Right lung (tissue), 10 donors: ENCODE measurements at places on chromosomes 2 and 18.

DNA sequence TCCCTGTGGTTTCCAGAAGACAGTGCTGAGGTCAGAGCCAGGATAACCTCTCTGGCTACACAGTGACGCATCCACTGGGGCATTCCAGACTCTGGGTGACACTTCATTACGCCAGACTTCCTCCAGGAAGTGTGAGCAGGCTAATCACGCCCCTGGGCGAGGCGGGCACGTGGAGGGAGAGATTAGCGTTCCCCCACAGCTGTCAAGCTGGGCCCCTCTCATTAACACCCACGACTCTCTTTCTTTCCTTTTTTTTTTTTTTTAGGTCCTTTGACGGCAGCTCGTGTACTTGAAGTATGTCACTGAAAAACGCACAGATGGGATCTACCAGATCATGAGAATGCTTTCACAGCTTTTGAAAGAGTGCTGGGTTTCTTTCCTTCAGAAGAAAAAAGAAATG, 274.6 kb downstream of the AFF3 start:
- peak; percentile 35 for DNase-seq

GRCh38 chr2:1685957-1686783, 58.1 kb downstream of the PXDN start:
- DNase-seq, result no peak

- DNase-seq, result no peak
These were observed 54.2 kb downstream of the IMPA2 start for GRCh38 chr18:12035481-12035880.

DNA sequence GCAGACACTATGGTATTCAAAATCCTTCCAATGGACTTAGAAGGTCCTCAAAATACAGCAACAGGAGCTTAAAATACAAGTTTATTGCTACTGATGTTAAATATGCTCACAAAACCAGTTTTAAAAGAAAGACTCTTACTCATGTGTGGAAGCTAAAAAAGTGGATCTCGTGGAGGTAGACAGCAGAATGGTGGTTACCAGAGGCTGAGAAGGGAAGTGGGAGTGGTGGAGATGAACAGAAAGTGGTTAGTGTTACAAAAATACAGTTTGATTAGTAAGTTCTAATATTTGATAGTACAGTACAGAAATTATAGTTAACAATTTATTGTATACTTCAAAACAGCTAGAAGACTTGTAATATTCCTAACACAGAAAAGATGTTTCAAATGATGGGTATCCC, 12.1 kb downstream of the ADAM17 start:
- no peak for DNase-seq

- no peak for DNase-seq
These were observed 159.3 kb upstream of the SALL3 start for GRCh38 chr18:78820161-78820834.

GRCh38 chr18:62672600-62672999, 42.7 kb upstream of the PHLPP1 start:
- no peak for DNase-seq

DNA sequence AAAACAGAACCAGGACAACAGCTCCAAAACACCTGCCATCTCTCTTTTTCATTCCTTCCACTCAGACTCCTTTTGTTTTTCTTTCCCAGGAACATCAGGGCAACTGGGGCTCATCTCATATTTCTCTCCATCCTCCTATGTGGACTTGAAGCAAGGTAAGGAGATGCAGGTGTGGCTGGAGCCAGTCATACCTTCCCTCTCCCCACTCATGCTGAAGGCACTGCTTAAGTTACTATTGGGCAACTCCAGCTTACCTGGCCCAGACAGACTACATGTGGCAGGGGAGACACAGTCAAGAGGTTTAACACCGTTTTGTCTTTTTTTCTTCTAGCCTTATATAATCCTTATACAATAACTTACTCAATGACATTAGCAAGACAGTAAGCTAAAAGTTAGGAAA, 38.4 kb downstream of the LAMA1 start:
- DNase-seq, result no peak

- no peak for DNase-seq
These were observed 1.7 kb downstream of the SH3YL1 start for GRCh38 chr2:262117-262516.

DNA sequence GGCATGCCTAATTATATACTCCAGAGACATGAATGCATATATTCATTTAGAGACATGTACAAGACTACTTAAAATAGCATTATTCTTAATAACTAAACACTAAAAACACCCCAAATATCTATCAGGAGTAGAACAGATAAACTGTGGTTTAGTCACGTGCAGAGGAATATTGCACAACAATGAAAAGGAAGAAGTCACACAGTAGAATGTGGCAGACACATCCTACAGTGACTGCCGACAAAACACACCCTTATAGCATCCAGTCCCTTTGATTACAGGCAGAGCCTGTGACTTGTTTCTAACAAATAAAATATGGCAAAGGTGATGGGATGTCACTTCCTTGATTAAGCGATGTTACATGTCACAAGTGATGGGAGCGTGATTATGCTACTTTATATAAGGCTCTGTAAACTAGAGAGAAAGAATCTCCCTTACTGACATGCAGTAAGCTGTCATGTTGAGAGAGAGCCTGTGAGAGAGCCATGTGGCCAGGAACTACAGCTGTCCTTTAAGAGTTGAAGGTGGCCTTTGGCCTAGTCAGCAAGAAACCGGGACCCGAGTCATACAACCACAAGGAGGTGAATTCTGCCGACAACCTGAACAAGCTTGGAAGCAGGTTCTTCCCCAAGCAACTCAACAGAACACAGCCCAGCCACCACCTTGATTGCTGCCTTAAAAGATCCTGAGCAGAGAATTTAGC, 39.1 kb upstream of the LGALSL start:
- no peak for DNase-seq

DNA sequence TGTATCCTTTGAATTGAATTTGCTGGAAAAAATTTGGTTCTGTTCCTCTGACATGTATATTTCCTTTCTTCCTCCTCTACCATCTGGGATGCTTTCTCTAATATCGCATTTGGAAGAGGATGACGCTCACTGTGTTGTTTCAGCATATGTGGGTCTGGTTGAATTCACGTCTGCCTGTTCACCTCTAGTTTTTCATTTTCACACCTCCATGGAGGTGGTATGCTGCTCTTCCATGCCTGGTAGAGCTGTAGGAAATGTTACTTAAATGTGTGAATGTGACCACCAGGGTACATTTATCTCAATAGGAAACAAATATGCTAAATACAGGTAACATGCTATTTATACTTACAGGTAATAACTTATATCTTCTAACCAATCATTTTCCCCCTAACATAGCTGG, 44.5 kb downstream of the TSHZ1 start:
- DNase-seq, result no peak

GRCh38 chr2:70596293-70596692, 42.7 kb upstream of the TGFA start:
- no peak for DNase-seq

GRCh38 chr2:45209302-45209701, 200.1 kb upstream of the SIX2 start:
- no peak for DNase-seq

DNA sequence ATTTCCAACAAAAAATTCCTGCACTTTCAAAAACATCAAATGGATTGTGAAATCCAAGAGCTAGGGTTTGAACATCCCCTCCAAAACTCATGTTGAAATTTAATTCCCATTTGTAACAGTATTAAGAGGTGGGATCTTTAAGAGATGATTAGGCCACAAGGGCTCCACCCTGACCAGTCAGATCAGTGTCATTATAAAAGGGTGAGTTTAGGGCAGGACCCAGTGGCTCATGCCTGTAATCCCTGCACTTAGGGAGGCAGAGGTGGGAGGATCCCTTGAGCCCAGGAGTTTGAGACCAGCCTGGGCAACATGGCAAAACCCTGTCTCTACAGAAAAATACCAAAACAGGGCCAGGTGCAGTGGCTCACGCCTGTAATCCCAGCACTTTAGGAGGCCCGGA, 8.9 kb downstream of the GTF3C2 start:
- no peak for DNase-seq

DNA sequence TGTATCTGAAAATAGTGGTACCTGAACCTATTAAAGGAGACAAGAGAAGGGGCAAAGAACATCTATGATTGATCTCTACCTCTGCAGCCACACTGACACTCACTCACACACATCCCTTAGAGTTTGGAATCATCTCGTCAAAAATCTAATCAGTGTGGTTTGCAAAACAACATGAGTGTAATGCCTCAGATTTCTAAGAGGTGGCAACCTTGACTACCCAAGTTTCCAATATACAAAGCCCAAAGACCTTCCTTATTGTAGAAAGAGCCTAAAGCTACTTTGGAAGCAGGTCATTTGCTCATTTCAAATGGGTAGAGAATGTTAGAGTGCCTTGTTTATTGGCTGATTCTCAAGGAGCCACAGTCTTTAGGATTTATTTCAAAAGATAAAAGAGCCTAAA, 444.9 kb downstream of the ARHGAP15 start:
- DNase-seq, result no peak

DNA sequence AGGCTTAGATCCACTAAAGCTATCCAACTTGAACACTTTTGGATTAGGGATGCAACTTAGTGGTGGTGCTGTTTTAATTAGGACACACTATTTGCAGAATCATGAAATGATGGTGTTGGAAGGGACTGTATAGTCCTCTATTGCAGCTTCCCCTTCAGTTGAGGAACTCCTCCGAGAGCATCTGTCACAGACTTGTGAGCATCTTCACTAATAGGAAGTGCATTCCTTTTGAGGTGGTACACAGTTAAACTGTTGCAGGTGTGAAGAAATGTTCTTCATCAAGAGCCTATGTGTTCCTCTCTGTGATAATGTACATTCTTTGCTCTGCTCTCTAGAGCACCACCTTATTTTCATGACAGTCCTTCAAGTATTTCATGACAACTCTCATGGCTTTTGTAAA, 197.4 kb downstream of the CAMKMT start:
- DNase-seq, result no peak

DNA sequence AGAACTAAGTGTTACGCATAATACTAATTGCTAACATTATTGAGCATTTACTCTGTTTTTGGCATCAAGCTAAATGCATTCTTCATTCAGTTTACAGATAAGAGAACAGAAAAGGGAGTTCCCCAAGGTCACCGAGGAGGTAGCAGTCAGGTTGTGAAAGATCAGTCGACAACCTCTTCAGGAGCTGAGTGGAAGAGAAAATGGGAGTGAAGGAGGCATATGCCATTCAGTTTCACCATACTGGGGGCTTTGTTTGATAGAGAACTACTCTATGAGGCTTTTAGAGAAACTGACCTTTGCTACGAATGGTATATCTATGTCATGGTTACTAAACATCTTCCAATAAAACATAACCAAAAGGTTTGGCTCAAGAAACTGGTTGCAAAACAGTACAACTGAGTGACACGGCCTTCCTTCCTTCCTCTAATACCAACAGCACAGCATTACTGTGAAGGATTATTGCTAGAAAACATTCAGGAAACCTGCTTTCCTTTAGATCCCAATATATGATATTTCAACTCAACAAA, 112.1 kb downstream of the RBMS1 start:
- no peak for DNase-seq

- no peak for DNase-seq
These were observed 26.9 kb downstream of the GALM start for GRCh38 chr2:38692636-38693318.

GRCh38 chr2:199988151-199988550, 32.8 kb downstream of the MAIP1 start:
- DNase-seq, result no peak

GRCh38 chr2:96759548-96759947, 1.2 kb upstream of the CNNM4 start:
- DNase-seq, result no peak

DNA sequence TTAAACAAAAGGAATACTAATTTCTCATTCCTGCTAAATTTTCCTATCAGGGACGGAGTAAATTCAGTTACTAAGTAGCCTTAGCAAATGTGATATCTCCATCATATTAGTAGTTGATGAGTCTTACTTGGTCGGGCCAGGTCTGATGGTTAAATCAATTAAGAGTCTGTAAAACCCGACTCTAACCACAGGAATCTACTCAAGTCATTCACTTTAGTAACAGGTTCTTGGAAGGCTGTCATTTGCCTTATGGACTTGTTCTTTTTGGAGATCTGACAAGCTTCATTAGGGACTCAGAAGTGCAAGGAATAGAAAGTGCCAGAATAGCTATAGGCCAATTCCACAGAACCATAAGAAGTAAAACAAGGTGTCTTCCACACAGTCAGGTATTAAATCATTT, 119.0 kb downstream of the GCA start:
- DNase-seq, result no peak
